ENCODE measurements at places on chromosomes 3 and 15.

- no peak for DNase-seq
Measured at GRCh38 chr3:135567223-135567622, 398.3 kb upstream of the PPP2R3A start.

GRCh38 chr15:65824031-65824743 lies 32.1 kb upstream of the DENND4A start:
- peak; percentile 70 for DNase-seq

- no peak for DNase-seq
Measured at GRCh38 chr3:16305111-16305541, 40.1 kb downstream of the OXNAD1 start.

DNA sequence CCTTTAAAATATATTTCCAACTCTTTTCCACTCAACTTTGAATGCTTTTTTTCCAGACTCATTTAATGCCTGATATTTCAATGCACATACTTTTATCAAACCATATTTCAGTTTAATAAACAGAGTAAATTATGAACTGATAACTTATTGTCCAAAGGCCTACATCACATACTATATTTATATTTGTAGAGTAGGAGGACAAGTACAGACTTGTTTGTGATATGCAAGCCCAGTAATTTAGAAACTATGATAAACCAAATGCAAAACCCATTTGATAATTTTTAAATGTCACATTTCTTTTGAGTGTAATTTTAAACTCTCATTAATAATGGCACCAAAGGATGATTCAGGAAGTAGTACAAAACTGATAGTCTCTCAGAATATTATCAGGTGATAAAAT lies 3.3 kb downstream of the RFX7 start:
- DNase-seq, result no peak

GRCh38 chr3:128932516-128933212 lies 53.2 kb downstream of the ACAD9 start:
- DNase-seq, result no peak

DNA sequence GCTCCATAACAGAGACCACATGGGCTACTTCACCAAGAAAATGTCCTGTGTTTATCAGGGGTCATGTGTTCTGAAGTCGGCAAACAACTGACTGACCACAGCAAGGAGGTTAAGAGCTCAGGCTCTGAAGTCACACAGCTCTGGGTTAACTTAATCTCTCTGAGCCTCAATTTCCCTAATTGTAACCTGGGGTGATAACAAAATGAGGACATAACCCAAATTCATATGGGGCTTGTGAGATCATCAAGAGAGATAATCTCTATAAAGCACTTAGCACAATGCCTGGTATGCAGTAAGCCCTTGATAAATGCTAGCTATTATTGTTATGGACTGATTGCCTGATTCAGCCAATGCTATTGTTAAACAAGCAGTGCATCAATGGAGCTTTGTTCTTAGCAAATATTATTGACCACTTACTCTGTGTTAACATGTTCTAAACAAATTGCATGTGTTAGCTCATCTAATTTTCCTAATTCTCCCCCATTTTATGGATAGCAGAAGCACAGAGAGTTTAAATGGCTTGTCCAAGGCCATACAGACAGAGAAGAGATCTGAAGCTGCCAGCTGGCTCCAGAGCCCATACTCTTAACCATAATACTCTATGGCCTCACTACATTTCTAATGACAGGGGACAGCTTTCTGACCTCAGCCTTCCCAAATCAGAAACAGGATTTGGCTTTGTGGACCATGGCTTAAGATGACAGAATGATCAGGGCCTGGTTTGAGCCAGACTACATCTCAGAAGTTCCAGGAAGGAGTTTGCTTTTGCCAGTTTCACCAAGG lies 78.3 kb downstream of the SHQ1 start:
- no peak for DNase-seq
